ENCODE measurements at places on chromosomes 7 and 10. TPM values are rescaled to one million over a fixed set of nuclear protein-coding genes. Genes with fewer than 3 reads are reported as not detected.

AKR1C2 gene
- total RNA-seq, result not detected

TMEM213 gene
- not detected for total RNA-seq

PNLIPRP3 gene
- not detected for total RNA-seq

OR2A5 gene
- total RNA-seq, result not detected

ANKRD22 gene
- 0.48 TPM for total RNA-seq

ELOVL3 gene
- total RNA-seq, result not detected

ATRNL1 gene
- 0.22 TPM for total RNA-seq

OR2A42 gene
- total RNA-seq, result not detected

UTF1 gene
- total RNA-seq, result not detected

- no peaks in the 10 kb centered on the region for H3K4me1 ChIP-seq
- no peak overlapping the region for H3K4me3 ChIP-seq
- H3K27me3 ChIP-seq, result peaks cover 5% of the 10 kb centered on the region
- H3K36me3 ChIP-seq, result no peaks in the 10 kb centered on the region
These were observed 143.2 kb downstream of the RNLS start for GRCh38 chr10:88439932-88440331.

DNA sequence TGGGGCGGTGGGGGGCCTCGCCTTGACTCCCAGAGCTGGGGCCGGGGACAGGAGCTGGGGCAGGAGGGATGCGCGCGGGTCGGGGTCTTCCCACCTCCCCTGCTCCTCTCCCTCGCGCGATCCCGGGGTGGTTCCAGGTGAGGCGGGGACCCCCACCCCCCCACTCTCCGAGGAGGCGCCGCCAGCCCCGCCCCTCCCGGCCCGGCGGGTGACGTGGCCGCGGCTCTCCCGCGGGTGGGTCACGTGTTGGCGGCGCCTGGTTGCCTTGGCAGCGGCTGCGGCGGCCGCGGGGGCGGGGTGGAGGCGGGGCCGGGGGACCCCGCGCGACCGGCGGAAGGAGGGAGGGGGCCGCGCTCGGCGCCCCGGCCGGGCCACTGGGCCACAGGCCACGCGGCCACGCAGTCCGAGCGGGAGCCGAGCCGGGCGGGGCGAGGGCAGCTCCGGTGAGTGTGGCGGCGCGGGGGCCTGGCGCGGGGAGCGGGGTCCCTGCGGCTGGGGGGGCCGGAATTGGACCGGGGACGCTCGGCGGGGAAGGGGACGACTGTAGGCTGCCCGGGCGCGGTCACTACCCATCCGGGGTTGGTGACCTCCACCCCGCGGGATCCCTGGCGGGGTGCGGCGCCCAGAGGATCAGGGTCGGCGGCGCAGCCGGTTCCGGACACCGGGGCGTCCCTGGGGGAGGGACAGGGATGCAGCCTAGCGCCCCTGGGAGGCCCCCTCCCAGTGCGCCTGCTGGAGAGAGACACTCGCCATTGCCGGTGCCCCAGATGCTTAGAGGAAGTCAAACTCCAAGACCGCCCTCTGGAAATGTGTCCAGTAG, at the start of gene ORAI2:
Gene ORAI2, plus strand, starts transcription at position 357 of the 820 bp plus-strand sequence. CDS start 5,382 bp downstream, outside the sequence.
- H3K4me1 ChIP-seq, result peaks cover 57% of the 10 kb centered on the region
- DNase-seq, result peak; percentile 85
- H3K27ac ChIP-seq, result peak within 1 kb of the TSS; percentile 94
- no peaks in the 10 kb centered on the region for H3K27me3 ChIP-seq
- peaks cover 31% of the 10 kb centered on the region for H3K36me3 ChIP-seq
- H3K4me3 ChIP-seq, result peak within 1 kb of the TSS; percentile 82

DNA sequence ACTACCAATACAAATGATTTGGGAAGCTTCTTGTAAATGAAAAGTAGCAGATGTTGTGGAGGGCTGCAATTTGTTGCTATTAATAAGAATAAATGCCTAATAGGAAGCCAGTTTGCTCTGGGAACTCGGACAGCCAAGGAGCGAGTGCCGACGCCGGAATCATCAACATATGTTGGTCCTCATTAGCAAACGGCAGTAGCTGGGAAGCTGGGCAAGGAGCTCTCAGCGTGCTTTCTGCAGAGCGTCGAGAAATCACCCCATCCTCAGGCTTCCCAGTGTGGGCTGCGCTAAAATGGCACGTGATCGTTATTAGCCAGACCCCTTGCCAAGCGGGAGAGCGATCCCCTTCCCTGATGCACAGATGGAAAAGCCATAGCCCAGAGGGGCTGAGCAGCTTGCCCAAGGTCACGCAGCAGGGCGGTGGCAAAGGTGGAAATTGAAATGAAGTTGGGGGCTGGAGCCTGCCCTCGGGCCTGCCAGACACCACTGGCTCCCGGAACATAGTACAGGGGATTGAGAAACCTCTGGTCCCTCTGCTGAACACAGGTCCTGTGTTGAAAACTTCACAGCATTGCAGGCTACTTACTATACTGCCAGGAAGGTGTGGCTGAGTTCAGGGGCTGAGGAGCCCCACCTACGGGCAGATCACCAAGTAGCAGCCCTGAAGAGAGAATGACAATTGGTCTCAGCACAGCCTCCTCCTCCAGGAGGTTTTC, 326.9 kb downstream of the PLXNA4 start:
- peaks cover 12% of the 10 kb centered on the region for H3K27me3 ChIP-seq
- no peaks in the 10 kb centered on the region for H3K4me1 ChIP-seq
- H3K36me3 ChIP-seq, result no peaks in the 10 kb centered on the region
- H3K4me3 ChIP-seq, result no peak overlapping the region
- DNase-seq, result no peak

GRCh38 chr10:130326954-130327353, 190.8 kb downstream of the GLRX3 start:
- H3K36me3 ChIP-seq, result no peaks in the 10 kb centered on the region
- H3K4me3 ChIP-seq, result no peak overlapping the region
- H3K27me3 ChIP-seq, result no peaks in the 10 kb centered on the region
- no peaks in the 10 kb centered on the region for H3K4me1 ChIP-seq
- no peak overlapping the region for H3K27ac ChIP-seq

GRCh38 chr10:49165821-49166483, 22.2 kb downstream of the TMEM273 start:
- no peaks in the 10 kb centered on the region for H3K27me3 ChIP-seq
- H3K4me1 ChIP-seq, result peaks cover 8% of the 10 kb centered on the region
- DNase-seq, result no peak

- no peak overlapping the region for H3K4me3 ChIP-seq
- peaks cover 10% of the 10 kb centered on the region for H3K27me3 ChIP-seq
- no peaks in the 10 kb centered on the region for H3K36me3 ChIP-seq
- no peak overlapping the region for H3K27ac ChIP-seq
These were observed 30.0 kb downstream of the MAT1A start for GRCh38 chr10:80259405-80259871.

DNA sequence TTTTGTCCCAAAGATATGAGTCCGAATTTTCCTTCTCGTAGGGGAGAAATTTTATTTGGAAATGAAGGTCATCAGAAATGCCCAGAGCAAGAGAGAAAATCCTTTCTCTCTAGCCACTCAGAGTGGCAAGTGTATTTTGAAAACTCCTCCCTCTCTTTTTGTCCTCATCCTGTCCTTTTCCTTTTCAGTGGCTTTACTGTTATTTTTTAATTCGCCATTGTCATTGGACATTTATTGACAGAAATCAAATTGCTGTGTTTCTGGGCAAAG, 39.6 kb downstream of the TET1 start:
- H3K4me3 ChIP-seq, result peak overlapping the region; percentile 68
- peaks cover 33% of the 10 kb centered on the region for H3K4me1 ChIP-seq
- H3K36me3 ChIP-seq, result peaks cover 20% of the 10 kb centered on the region
- no peaks in the 10 kb centered on the region for H3K27me3 ChIP-seq

DNA sequence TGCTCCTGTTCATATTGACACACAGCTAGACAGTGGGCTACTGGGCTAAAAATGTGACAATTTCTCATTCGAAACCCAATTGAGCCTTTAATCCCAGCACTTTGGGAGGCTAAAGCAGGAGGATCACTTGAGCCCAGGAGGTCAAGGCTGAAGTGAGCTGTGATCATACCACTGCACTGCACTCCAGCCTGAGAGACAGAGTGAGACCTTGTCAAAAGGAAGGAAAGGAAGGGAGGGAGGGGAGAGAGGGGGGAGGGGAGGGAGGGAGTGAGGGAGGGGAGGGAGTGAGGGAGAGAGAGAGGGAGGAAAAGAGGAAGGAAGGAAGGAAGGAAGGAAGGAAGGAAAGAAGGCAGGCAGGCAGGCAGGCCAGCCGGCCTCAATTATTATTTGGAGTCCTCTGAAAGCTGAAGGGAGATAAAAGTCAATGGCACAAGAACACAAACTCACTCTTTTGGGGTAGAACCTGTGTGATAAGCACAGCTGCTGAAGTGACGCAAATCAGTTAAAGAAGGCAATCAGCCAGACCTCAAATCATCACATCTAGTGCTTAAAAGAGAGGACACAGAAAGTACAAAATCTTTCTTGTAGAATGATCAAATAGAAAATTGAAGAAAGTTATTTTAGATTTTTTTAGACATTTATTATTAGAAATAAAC, 98.1 kb downstream of the CCDC71L start:
- DNase-seq, result no peak
- H3K4me1 ChIP-seq, result no peaks in the 10 kb centered on the region
- no peak overlapping the region for H3K4me3 ChIP-seq
- no peaks in the 10 kb centered on the region for H3K27me3 ChIP-seq

DNA sequence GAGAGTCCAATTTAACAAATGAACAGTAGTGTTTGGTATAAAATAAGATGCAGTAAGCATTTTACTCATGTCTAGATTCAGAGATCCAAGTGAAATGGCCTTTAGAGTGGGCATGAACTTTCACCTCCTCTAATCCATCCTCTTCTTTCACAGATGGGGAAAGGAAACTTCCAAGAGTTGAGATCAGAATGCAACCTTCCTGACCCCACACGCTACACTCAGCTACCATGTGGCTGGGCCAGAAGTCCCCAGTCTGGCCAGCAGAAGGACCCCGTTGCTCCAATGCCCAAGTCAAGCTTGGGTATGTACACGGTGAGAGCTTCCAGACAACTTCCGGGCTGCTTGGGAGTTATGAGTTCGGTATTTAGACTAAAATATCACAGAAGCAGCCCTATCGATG, 228.0 kb downstream of the ELMO1 start:
- DNase-seq, result no peak
- H3K27ac ChIP-seq, result no peak overlapping the region
- H3K36me3 ChIP-seq, result peaks cover 43% of the 10 kb centered on the region

- peaks cover 8% of the 10 kb centered on the region for H3K4me1 ChIP-seq
- no peak for DNase-seq
- H3K4me3 ChIP-seq, result no peak overlapping the region
- H3K27ac ChIP-seq, result no peak overlapping the region
These were observed 98.7 kb downstream of the POLL start for GRCh38 chr10:101489355-101489754.

DNA sequence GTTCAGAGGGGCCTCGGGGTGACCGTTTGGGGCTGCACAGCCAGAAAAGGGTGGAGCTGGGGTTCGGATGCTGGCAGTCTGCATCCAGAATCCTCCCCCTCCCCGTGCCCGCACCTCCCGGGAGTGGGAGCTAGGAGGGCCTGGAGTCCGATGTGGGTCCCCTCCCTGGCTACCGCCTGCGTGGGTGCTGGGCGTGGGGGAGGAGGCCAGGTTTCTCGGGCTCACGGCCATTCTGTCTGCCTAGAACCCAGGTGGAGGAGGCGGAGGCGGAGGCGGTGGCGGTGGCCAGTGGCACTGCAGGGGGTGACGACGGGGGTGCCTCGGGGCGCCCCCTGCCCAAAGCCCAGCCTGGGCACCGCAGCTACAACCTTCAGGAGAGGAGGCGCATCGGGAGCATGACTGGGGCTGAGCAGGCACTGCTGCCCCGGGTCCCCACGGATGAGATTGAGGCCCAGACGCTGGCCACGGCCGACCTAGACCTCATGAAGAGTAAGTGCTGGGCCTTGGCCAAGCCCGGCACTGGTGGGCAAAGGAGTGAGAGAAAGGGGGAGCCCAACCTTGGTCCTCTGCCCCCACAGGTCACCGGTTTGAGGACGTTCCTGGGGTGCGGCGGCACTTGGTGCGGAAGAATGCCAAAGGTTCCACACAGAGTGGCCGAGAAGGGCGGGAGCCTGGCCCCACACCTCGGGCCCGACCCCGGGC, 7.0 kb downstream of the SLC4A2 start:
- H3K4me1 ChIP-seq, result peaks cover 6% of the 10 kb centered on the region
- H3K27me3 ChIP-seq, result no peaks in the 10 kb centered on the region
- no peak for DNase-seq
- no peak overlapping the region for H3K4me3 ChIP-seq

DNA sequence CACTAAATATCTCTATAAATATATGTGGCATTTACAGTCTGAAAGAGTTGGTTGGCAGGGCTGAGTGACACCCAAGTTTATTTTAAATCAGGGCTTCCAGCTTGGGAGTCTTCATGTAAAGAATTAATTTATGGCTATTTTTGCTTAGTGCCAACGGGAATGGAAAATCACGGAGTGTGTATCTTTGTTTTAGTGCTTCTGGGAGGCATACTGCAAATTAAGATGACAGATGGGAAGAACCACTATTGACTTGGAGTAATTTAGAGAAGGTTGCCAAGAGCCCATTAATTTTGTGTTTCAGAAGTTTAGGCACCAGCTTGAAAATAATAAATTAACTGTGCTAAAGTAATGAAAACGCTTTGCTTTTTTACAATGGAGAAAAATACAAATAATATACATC, 135.2 kb downstream of the GPR37 start:
- no peak for DNase-seq
- H3K36me3 ChIP-seq, result no peaks in the 10 kb centered on the region
- no peak overlapping the region for H3K27ac ChIP-seq
- H3K27me3 ChIP-seq, result no peaks in the 10 kb centered on the region
